ENCODE measurements at places on chromosomes 11 and 22.

GRCh38 chr11:121670805-121671282 is 218.1 kb upstream of the SORL1-AS1 start:
- DNase-seq, result no peak

DNA sequence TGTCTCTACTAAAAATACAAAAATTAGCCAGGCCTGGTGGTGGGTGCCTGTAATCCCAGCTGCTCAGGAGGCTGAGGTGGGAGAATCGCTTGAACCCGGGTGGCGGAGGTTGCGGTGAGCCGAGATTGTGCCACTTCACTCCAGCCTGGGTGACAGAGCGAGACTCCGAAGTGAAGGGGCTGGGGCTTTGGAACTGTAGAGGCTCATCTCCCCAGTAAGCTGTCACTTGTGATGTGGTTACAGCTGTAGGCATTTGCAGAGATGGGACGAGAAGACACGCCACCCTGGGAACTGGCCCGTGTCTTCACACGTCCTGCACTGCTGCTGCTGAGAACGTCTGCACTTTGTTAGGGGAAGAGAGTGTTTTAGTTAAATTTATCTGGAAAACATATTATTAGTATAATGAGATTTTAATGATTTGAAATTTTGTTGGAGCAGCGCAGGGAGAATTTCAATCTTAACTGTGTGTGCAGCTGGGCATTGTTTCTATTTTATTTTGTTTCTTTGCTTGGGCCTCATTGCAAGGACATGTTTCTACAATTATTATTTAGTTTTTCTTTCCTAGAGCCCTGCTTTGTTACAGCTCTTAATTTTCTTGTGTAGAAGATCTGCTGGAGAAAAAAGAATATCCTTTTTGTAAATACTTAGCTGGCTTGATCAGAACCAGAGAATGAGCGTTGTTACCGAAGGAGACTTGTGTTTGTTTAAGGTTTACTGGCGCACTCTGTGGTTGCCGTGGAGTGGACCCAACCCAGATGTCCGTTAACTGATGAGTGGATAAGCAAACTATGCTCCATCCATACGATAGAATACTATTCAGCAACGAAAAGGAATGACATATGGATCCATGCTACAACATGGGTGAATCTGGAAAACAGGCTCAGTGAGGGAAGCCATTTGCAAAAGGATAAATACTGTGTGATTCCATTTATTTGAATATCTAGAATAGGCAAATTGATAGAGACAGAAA is 18.4 kb downstream of the PARVB start:
- no peak for DNase-seq

DNA sequence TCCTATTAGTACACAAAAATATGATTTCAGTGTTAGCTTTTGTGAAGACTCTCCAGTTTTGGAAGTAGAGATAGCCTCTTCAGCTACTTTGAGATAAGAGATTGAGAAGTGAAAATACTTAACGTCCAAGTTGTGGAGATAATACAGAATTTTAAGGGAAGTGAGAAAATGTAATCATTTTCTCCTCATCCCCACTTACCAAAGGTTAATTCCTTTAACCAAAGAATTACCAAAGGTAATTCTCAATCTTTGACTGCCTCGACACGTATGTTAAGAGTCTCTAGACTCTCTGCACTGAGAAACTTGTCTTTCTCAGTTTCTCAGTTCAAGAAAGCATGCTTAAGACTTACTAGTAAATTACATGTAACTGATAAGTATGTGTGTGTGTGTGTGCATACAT is 15.3 kb downstream of the C11orf54 start:
- DNase-seq, result no peak

DNA sequence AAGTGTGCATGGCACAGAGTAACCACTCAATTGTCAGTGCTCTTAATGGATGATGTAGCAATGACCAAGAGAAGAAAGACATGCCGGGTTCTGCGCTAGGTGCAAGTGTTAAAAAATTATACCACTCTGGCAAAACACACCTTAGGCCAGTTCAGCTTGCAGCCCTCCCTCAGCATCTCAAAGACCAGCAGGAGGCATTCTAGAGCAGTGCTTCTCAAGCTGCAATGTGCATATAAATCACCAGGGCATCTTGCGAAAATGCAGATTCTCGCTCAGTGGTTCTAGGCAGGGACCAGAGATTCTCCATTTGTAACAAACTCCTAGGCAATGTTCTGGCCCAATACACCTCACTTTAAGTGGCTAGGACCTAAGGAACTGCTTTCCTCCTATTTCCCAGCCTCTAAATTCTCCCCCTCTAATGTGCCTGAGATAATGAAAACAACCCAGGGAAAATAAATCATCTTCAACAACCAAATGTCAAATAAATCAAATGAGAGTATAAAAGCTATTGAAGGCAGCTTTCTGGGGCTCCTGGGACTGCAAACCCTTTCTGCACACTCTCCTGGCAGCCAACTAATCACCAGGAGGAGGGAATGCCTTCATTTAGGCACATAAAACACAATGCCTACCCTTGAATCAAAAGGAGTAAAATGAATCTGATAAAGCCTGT is 337.2 kb upstream of the API5 start:
- DNase-seq, result no peak

DNA sequence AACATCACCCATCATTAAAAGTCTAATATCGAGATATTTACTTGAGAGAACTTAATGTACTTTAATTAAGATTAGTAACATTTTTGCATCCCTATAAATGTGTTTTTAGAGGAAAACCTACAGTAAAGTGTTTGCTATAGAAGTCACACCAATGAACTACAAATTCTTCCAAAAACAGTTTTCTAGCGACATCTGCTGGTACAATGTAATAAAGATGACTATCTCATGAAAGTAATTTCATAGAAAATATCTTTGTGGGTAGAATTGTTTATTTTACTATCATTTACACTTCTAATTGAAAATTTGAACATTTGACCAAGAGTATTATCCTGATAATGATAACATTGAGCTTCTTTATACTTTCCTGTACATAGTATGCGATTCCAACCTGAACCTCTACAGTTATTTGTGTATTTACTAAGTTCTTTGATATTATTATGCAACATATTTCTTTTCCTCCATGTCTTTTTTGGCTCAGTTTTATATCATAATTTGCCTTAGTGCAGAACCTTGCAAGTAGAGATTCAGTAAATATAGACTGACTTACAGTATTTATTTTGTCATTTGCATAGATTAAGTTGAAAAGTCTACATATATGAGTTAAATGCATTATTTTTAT is 252.7 kb downstream of the TMEM135 start:
- DNase-seq, result no peak

DNA sequence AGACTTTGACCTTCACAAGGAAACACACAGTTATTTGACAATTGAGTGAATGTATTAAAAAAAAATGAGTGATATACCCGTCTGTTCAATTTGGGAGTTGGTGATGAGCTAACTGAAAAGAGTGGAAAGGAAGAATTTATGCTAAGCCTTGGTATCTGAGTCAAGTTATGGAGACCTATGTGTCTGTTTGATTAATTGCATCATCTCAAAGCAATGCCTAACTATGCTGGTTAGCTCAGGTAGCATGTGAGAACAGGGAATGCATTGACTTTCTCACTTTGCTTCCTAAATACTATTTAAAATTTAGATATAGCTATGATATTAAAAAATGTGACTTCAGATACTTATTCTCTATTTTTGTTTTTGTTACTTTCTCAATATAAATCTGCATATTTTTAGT is 110.5 kb downstream of the DDX10 start:
- no peak for DNase-seq

- DNase-seq, result no peak
Observed at GRCh38 chr11:65880844-65881421, 1.3 kb downstream of the CTSW start.

DNA sequence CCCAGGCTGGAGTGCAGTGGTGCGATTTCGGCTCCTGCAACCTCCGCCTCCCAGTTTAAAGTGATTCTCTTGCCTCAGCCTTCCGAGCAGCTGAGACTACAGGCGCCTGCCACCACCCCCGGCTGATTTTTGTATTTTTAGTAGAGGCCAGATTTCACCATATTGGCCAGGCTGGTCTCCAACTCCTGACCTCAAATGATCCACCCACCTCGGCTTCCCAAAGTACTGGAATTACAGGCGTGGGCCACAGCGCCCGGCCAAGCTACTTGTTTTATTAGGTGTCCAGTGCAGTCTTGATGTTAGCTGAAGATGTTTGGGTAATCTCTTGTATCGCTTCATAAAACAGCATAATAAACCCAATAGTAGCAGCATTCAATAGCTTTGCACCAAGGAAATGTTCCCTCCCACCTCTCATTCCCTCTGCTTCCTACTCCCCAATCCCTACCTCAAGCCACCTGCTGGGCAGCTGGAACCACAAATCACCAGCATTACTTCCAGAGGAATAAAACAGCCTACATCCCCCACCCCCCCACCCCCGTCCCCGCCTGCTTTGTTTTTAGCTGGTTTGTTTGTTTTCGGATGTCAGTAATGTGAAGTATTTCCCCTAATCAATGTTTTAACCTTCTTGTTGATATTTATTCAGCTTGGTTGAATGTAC is 11.0 kb upstream of the GRIK4 start:
- DNase-seq, result no peak

GRCh38 chr11:3132271-3132781 is 32.8 kb downstream of the OSBPL5 start:
- DNase-seq, result no peak

DNA sequence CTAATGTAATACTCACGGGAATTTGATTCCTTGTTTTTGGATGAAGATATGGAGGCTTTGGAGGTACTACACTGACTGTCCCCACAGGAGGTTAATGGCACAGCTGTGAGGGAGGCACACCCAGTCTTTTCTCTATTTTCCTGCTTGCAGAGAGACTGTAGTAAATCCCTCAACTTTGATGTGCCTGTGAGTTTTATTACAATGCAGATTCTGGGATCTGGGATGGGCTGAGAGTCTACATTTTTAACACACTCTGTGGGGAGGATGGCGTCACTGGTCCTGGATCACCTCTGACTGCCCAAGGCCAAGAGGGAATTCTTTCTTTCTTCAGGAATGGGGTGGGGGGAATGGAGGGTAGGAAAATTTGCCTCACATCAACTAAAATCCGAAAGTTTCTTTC is 80.2 kb upstream of the NTM start:
- no peak for DNase-seq

- DNase-seq, result peak; percentile 77
Observed at GRCh38 chr11:1401656-1402221, 12.0 kb downstream of the BRSK2 start.
